Stimulated activated CD8-positive, alpha-beta memory T cell treated with anti-CD3 and anti-CD28 coated beads, Interleukin-4, amount 100 ng/mL, for 1 hour (primary cell): ENCODE measurements at places on chromosomes 4 and X.

GRCh38 chr4:184427687-184428086 lies 46.7 kb downstream of the IRF2 start:
- no peak for DNase-seq

DNA sequence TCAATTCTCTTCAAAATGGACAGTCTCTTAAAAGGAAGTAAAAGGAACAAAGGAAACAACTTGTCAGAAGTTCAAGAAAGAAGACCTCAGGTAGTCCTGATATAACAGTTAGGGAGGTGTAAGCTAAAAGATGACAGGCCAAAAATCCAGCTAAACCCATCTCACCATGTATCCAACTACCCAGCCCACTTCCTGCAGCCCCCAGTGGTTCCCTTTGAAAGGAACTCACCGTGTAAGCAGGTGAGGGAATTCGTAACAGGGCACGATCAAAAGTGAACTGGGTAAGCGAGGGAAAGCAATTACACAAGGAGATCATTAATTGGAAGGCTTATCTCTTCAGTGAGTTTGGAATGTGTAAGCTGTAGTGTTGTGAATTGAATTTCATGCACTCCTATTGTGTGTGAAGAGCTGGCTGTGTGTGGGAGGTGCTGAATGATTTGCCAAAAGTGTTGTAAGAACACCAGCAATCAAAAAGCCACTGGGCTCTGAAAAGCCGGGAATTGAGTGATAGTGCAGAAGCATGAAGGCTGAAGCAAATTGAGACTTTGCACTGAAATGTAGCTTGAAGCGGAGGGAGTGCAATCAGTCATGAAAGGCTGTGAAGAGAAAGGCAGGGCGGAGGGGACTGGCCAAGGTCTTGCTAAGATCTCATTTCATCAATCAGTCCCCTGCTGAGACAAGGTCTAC lies 914.2 kb upstream of the LCORL start:
- no peak for DNase-seq

- DNase-seq, result no peak
These were observed 338.2 kb upstream of the PABPC4L start for GRCh38 chr4:134539729-134540231.

GRCh38 chr4:135249024-135249423 lies 1047.4 kb upstream of the PABPC4L start:
- no peak for DNase-seq

DNA sequence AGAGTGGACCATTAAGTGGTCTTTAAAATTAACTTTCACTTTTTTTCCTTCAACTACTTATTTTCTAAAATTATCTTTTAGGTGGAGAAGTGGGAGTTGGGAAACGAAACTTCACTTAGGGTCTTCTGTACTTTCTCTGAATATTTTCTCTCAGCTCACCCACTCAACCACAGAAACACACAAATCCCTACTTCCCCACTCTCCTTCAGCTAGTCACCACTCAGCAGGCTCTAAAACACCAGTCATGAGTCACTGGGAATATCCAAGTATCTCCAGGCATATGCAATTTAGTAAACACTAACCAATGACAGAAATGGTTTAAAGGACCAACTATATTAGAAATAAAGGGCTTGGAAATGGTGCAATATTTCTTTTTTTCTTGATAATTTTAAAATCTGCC lies 153.0 kb upstream of the RPS6KA6 start:
- no peak for DNase-seq

DNA sequence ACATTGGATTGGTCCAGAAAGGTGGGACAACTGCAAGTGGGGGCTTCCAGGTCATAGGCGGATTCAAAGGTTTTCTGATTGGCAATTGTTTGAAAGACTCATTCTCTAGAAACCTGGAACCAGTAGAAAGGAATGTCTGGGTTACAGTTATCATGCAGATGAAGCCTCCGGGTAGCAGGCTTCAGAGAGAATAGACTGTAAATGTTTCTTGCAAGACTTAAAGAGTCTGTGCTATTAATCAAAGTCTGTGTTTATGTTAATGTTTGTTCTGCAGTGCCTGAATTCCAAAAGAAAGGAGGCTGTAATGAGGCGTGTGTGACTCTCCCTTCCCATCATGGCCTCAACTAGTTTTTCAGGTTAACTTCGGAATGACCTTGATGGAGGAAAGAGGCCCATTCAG lies 43.9 kb upstream of the GC start:
- no peak for DNase-seq

DNA sequence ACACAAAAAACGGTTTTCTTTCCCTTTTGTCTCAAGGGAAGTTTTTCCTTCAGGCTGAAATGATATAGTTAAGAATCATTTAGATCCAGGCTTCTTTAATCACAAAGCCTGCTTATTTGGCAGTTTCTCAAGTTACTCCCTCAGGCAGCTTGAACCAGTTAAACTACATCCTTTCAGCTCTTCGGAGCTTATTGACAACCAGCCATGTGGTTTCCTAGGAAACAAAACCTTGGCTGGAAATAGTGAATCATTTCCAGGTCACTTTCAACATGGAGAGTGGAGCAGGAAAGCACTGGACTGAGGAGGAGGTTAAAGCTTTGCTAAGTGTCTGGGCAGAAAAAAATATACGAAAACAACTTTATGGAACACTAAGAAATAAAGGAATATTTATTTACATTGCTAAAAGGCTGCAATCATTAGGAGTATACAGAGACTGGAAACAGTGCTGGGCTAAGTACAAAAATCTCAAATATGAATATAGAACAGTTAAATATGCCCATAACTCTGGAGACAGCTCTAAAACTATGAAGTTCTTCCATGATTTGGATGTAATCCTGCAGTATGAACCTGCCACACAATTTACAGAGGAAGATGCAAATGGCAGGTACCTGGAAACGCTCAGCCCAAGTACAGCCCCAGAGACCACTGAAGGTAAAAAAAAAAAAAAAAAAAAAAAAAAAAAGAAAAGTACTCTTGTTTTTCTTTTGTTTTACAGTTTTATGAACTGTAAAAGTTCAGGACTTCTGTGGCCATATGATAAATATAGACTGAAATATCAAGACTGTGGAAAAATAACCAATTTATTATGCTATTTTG lies 23.2 kb upstream of the AASDH start:
- DNase-seq, result no peak

DNA sequence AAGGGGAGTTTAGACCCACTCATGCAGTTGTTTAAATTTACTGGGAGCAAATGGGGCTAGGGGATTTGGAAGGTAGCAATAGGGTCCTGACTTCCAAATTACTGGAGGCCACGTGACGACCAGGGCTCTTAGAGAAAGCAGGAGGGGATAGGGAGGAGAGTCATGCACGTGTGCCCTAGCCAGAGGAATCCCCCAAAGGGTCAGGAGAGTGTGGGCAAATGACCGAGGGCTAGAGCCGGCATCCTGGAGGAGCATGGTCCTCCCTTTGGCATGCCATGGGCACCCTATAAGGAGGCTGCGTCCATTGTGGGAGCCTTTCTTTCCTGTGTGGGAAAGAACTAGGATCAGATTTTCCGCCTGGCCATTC lies 25.5 kb upstream of the GPC4 start:
- DNase-seq, result no peak

- DNase-seq, result no peak
These were observed 8.2 kb downstream of the NAA11 start for GRCh38 chr4:79317711-79318110.

DNA sequence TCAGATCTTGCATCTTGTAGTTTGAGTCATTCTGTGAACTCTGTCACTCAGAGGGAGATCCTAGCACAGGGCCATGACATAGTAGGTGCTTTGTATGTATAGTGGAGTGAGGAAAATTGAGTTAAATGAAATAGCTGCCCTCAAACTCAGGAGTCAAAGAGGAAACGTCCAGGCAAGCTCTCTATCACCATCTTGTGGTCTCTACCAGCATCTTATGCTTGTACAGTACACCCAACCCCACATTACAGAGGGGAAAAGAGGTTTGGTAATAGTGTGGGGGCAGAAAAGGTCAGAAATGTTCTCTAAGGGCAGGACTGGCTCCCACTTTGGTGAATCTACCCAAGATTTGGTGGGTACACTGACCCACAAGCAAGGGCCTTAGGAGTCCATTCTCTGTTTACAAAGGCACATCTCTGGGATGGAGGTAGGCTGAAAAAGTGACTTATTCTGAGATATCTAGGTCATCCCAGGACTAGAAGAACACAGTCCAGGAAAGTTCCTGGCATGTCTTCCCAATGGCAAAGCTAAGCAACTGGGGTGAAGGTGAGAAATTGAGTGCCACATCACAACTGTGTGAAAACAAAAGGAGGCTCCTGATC lies 131.8 kb downstream of the OR13H1 start:
- DNase-seq, result no peak

DNA sequence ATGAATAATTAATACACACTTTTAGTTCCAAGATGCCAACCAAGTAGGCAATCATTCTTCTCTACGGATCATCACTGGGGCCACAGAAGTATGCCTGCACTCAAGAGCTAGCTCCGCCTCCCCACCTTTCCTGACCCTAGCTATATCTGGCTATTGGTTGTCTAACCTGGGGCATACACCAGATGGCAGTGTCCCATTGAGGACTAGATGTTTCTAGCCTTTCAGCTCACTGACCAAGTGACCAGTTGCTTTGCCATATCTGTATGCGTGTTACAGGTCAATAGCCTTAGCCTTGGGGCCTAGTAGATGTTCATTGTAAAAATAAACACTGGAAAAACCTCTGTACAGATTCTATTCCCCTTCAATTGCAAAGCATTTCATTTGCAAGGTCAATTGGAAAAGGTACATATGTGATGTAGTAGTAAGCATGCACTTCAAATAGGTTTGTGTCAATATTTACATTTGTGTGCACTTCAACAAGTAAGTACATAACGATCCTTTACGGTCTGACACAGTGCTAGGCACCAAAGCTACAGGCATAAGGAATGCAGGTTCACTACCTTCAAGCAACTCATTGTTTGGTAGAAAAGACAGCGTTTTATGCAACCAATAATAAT lies 521.7 kb downstream of the PPARGC1A start:
- no peak for DNase-seq

- no peak for DNase-seq
These were observed 1102.1 kb upstream of the LCORL start for GRCh38 chr4:19123681-19124080.

DNA sequence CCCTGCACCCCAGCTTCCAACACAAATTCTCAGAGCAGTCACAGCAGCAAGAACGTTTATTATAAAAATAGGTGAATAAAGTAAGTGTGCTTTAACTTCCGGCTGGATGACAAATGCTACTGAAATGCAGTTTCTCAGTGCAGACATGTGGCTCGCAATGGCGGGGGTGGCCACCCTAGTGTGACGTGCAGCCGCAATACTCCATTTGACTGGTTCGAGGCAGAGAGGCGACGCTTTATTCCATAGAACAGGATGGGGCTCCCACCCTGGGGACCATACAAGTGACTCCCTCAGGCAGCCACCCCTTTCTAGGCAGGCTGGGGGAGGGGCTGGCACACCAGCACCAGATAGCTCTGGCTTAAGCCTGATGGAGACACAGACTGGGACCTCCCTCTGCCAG lies 14.5 kb downstream of the TNIP2 start:
- DNase-seq, result no peak

DNA sequence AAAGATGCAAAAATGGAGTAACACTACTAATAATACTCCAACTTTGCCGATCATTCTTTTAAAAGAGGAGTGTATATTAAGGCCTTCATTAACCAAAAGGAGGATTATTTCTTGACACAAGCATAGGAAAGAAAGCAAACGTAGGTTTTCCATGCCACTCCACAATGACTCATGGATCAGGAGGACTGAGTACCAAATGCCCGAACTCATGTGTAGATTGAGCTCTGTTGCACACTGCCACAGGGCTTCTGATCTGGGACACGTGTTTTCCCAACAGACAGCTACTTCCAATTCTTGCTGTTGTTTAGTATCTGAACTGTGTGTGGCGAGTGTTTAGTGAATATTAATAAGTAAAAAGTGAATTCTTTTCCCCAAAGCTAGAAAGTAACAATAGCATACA lies 131.2 kb downstream of the LDB2 start:
- no peak for DNase-seq

- no peak for DNase-seq
These were observed 71.2 kb upstream of the SHISA3 start for GRCh38 chr4:42326040-42326439.

GRCh38 chr4:168736860-168737805 lies 240.3 kb downstream of the PALLD start:
- DNase-seq, result no peak

GRCh38 chr4:185896817-185897488 lies 85.0 kb upstream of the SORBS2 start:
- no peak for DNase-seq

DNA sequence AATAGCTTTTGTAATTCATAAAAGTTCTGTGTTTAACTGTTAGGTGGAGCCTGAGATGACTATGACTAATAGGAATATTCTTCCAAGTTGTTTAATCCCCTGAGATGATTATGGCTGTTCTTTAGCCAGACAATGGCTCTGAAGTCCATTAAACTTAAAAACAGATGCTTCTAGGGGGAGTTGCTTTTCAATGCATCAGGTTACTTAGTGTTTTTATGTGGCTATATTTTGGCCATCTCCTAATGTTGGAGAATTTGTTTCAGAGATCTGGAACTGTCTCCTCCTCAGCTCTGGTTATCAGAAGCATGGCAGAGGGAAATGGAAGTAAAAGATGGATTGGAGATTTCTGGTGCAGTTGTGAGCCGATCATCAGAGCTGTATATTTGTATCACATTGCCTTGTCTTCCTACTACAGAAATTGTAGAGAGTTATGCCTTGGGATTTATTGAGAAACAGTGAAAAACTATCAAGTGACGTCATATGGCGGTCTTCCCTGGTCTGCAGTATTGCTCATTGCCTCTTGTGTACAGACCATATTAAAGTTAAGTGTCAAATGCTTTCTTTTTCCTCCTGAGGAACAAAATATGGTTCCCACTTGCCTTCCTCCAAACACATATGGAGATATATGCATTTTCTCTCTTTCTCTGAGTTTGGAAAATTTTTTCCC lies 29.8 kb downstream of the SGMS2 start:
- DNase-seq, result no peak

DNA sequence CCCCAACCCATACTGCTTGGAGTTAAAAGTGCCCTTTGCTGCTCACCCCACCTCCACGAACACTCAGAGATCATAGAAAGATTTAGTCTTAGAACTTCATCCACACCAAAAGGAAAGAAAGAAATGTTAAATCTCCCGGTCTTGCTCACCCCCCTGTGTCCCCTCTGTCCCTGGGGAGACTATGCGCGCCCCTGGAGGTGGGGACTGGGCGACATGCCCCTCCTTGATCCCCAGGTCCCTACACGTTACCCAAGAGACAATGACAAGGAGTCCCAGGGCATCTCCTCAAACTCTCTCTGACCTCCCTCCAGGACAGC lies 620 bp downstream of the ITM2A start:
- no peak for DNase-seq

DNA sequence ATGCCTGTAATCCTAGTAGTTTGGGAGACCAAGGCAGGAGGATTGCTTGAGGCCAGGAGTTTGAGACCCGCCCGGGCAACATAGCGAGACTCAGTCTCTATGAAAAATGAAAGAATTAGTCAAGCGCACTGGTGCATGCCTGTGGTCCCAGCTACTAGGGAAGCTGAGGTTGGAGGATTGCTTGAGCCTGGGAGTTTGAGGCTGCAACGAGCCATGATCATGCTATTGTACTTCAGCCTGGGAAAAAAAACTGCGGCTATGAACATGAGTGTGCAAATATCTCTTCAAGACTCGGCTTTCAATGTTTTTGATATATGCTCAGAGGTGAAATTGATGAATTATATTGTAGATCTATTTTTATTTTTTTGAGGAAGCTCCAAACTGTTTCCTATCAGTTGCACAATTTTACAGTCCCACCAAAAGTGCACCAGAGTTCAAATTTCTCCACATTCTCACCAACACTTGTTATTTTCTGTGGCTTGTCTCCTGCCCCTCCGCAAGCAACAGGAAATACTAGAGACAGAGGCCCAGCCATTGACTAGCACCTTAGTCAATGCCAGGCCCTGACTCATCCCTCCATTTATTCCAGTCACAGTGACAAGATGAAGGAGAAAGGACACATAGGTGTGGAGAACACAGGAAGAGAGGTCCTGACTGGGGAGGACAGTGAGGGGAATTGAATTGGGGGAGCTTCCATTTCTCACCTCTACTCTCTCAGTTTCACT lies 33.1 kb upstream of the ZNF41 start:
- no peak for DNase-seq
